BE2C (cell line): ENCODE measurements at places on chromosomes 6 and 20.

GRCh38 chr6:51459958-51460357, 627.5 kb downstream of the PKHD1 start:
- DNase-seq = no peak

DNA sequence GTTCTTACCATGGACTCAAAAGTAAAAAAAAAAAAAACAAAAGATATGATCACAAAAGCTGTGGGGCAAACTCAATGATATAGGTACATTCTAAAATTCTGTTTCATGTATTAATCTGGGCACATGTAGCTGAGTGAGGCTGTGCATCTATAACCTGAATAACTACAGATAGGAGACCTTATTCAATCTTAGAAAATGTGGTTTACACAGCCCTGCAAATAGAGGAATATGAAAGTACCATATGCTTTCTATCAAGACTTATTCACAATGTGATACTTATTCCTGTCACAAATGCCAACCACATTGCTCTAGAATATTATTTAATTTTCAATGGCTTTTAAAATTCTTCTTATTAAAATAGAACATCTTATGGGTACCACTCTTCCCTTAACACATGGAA, 3.1 kb upstream of the SPACA1 start:
- no peak for DNase-seq

DNA sequence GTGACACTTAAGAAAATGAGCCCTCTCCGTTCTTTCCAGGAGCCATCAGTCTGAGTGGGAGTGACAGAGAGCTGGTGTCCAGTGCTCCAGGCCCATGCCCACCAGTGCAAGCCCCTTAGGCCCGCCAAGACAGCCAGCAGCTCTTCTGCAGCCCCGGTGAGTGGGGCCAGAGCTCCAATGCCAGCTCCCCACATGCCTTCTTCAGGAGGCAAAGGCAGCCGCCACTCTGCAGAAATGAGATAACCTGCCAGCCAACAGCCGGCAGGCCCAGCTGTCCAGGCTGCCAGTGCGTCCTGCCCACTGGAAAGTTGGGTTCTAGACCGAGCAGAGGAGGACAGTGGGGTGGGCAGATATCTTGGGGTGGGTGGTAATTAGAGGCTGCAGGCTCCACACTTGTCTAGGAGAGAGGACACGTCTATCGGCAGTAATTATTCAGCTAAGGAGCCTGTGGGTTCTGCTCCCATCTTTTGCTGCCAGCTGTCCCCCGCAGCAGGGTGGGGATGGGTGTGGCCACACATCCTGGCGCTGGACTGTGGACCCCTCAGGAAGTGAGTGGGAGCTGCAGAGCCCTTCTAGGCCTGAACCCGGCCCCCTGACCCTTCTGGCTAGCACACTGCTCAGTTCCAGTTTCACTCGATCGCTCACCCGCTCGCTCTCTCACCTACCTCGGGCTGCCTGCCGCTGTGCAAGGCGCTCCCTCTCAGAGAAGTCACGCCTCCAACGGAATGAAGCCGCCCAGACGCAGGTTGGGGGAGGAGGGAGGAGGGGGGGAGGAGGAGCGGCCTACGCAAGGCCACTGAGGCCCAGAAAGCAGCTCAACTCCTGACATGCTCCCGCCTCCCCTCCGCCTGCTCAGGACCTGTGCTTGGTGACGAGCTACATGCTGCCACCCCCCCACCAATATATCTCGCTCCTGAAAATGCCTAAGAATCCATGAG, 3.6 kb downstream of the GRM4 start:
- no peak for DNase-seq

GRCh38 chr6:113354204-113354895, 502.8 kb upstream of the MARCKS start:
- DNase-seq = no peak

DNA sequence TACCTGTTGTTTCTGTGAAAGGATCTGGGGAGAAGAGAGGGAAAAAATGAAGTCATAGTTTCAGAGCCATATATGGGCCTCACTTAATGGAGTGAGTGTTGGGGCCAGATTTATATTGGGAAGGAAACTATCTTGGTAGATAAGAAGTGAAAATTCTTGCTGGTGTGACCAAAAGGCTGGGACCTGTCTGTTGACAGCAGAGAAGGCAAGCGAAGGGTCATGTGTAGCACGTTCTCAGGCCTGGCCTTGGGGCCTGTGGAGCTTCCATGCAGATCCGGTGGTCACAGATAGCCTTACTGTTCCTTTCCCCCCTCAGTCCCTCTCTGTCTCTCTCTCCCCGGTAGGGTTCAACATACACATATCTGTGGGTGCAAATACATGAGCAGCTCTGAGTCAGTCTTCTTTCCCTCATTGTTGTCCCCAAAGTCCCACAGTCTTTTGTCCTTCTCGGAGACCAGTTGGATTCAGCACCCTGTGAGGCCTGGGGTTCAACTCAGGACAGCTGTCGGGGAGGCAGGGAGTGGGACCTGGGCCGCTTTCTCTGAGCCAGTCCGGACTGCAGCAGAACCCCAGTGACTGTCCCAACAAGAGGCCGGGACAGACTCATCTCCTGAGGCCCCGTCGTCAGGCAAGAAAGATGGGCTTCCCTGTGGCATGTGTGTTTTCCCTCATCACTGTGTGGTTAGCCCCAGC, 34.6 kb downstream of the PPP1R14C start:
- DNase-seq = no peak
